Heart right ventricle (tissue), 16 donors: ENCODE measurements at places on chromosomes 1 and 21. TPM values are rescaled to one million over a fixed set of nuclear protein-coding genes. Genes with fewer than 3 reads are reported as not detected.

DNA sequence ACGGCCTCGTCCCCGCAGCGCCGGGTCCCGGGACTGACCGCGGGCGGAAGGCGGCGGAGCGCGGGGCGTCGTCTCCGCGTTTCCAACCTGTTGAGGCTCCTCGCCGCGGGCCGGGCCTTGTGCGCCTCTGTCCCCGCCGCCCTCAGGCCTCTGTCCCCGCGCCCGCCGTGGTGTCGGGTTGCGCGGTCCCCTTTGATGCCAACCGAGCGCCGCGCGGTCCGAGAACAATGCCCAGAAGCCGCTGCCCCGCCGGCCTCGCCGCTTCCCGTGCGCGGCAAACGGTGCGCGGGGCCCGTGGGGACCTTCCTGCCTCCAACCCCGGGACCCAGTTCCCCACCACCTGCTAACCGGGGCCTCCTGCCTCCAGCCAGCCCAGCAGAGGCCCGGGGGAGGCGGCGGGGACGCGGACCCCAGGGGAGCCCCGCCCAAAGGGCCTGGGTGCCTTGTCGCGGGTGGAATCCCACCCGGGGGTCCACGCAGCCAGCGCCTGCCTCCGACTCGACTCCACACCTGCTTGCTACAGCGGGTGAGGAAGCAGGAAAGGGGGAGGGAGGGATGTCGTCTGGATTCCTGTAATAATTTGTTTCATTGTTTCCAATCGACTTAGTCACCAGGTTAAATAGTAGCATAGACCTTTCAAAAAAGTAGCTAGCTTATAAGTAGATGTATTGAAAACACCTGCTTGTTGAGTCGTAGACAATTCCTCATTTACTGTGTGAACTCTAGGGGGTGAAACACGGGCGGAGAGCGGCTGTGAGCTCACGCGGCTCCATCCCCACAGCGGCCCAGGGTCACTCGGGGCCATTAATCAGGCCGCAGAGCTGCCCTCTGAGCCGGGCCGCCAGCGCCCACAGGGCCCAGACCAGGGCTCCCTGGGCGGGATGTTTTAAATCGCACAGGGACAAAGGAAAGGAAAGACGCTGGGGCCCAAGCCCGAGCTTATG is 1.1 kb downstream of the COL18A1 start:
- no peak for DNase-seq

DNA sequence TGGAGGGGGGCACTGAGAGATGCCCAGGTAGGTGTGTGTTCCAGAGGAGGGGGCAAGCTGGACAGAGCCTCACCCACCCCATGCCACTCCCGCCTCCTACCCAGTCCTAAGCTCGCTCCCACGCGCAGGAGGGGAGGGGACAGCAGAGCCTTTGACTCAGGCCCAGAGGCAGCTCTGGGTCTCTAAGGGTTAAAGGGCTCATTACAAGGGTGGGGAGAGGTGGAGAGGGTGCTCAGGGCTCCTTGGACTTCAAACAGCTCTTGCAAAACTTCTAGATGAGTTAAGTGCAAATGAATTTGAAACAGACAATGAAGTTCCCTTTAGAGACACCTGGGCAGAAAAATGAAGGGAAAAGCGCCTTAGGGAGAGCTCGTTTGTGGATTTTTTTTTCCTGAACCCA is 104.2 kb upstream of the CASZ1 start:
- DNase-seq = no peak

GRCh38 chr1:78275456-78275855 is 215.3 kb upstream of the PTGFR start:
- no peak for DNase-seq

DNA sequence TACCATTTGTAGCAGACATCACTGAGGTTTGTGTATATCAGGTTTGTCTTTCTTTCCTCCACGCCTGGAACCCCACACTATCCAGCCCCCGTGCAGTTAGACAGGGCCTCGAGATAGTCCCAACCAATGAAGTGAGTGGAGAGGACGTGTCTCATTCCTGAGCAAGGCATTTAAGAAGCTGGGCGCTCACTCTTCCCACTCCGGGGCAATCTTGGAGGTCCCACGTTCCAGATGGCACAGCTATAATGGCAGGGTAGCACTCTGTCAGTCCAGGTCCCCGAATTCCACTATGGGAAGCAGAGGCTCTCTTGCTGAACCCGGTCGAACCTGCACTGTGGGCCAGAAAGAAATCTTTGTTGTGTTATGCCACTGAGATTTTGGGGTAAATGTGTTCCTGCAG is 57.3 kb upstream of the CSF3R start:
- no peak for DNase-seq

DNA sequence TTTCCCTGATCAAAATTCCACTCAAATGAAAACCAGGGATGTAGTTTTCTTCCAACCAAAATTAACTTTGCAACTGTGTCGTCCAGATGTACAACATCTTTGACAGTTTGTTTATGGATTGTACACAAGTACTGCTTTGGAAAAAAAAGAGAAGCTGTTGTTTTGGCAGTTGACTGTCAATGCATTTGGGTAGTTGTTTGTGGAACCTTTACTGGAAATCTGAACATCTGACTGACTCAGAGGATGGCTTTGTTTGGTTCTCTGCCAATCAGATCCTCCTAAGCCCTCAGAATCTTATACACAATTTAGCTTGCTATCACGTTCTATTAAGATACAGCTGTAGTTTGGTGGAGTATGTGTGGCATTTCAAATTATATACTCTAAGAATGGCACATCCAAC is 195.0 kb downstream of the KCNK2 start:
- DNase-seq = no peak

- no peak for DNase-seq
Observed at GRCh38 chr21:22961258-22961657, 1963.0 kb downstream of the NCAM2 start.

DNA sequence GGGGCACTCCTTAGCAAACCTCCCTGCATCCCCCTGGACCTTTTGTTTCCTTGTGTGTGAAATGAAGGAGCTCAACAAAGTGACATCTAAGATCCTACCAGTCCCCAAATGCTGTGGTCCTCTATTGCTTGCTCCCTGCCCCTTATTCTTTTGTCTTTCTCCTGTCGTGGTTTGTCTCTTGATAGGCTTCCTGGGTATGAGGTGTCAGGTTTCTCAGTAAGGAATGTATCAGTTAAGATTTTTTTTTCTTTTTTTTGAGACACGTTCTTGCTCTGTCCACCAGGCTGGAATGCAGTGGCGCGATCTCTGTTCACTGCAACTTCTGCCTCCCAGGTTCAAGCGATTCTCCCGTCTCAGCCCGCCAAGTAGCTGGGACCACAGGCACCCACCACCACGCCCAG is 16.8 kb downstream of the CNIH3 start:
- DNase-seq = no peak

DNA sequence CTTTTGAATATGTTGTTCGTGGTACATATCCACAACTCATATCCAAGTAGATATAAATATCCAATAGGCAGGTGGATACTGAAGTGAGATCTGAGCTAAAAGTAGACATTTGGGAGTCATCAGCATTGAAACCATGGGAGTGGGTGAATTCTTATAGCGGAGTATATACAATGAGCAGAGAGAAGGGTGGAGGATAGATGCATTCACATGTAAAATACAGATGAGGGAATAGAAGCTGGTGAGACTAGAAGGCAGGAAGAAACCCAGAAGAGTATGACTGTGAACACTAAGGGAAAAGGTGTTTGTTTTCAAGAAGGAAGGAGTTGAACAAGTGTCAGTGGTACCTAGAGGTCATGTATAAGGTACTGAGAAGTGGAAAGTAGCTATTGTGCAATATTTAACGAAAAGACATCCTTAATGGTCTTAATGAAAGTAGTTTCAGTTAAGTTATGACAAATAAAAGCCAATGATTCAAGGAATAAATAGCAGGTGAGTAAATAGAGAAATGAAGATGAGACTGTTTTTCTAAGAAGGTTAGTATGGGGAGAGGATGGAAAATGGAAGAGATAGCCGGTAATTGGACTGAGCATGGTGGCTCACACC is 181.6 kb upstream of the CACYBP start:
- no peak for DNase-seq

- no peak for DNase-seq
Observed at GRCh38 chr1:219882096-219882495, 46.3 kb downstream of the SLC30A10 start.

LCE1C gene
- total RNA-seq = not detected

PRR9 gene
- total RNA-seq = not detected

S100A8 gene
- total RNA-seq = 11.9 TPM

LRRC53 gene
- not detected for total RNA-seq

AADACL3 gene
- not detected for total RNA-seq

PRKACB gene
- total RNA-seq = 28.4 TPM
